Coronary artery (tissue), 2 donors: ENCODE measurements at places on chromosomes 6 and 20.
A peak's percentile ranks its signal among the peaks of the same experiment; 100 is the strongest.

GRCh38 chr20:45970646-45971424, 1.2 kb downstream of the ZNF335 start:
- DNase-seq: no peak

GRCh38 chr6:115602466-115602865, 458.2 kb downstream of the FRK start:
- no peak for DNase-seq

DNA sequence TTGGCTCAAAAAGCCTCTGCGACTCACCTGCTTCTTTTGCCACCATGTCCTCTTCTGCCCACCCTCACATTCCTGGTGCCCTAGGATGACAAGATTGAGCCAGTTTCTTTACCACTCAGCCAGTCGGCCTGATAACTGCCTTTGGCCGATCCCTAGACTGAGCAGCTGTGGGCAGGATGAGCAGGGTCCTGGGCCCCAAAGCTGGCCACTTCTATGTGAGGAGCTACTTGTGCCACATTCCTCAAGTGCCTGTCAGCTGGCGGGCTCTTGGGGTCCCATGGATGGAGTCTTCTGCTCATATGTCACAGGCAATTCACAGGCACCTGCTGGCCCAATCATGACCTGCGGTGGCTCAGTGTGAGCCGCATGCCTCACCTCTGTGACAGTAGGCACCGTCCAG, 16.5 kb downstream of the DYNLRB1 start:
- DNase-seq: no peak

GRCh38 chr6:28673787-28674671, 148.3 kb downstream of the GPX5 start:
- no peak for DNase-seq

DNA sequence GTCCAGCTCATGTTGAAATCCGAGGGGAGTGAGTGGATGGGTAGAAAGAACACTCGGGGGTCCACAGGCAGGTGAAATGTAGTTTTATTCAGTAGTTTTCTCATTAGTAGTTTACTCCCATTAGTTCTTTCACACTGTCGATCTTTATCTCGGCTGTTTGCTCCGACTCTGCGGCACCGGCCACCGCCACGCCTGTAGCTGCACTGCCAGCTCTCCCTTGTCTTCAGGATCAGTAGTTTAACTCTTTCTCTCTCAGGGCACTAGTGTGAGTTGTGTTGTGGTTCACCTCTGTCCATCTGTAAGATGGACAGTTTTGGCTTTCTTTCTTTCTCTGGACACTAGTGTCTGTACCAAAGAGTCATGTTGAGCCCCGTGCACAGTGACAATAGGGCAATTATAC, 195.7 kb downstream of the LMBRD1 start:
- DNase-seq: no peak

- no peak for DNase-seq
Measured at GRCh38 chr6:3322366-3322890, 63.7 kb downstream of the PSMG4 start.

DNA sequence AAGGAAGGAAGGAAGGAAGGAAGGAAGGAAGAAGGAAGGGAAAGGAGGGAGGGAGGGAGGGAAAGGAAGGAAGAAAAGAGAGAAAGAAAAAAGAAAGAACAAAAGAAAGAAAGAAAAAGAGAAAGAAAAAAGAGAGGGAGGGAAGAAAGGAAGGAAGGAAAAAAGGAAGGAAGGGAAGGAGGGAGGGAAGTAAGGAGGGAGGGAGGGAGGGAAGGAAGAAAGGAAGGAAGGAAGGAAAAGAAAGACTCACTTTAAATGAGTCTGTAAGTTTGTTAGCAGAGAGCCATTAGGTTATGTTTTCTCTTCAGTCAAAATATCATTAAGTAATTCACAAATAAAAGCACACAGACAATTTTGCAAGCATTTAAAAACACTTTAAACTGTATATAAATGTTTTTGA, 44.0 kb upstream of the SASH1 start:
- no peak for DNase-seq

DNA sequence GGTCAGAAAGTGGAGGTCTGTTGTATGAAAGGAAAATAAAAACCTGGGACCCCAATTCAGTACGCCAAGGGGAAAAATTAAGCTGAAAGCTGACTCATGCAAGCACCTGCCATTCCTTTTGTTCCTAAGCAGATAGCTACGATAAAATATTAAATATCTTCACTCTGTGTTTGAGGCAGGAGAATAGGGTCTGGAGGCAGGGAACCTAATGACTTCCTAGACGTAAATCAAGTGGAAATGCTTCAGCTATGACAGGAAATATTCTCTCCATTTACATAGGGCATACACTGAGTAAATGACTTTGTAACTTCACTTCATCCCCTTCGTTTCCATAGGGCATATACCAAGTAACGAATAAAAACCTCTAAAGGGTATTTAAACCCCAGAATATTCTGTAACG, 41.0 kb upstream of the IFNGR1 start:
- no peak for DNase-seq

- DNase-seq: no peak
Measured at GRCh38 chr20:53847837-53848170, 222.6 kb downstream of the BCAS1 start.

DNA sequence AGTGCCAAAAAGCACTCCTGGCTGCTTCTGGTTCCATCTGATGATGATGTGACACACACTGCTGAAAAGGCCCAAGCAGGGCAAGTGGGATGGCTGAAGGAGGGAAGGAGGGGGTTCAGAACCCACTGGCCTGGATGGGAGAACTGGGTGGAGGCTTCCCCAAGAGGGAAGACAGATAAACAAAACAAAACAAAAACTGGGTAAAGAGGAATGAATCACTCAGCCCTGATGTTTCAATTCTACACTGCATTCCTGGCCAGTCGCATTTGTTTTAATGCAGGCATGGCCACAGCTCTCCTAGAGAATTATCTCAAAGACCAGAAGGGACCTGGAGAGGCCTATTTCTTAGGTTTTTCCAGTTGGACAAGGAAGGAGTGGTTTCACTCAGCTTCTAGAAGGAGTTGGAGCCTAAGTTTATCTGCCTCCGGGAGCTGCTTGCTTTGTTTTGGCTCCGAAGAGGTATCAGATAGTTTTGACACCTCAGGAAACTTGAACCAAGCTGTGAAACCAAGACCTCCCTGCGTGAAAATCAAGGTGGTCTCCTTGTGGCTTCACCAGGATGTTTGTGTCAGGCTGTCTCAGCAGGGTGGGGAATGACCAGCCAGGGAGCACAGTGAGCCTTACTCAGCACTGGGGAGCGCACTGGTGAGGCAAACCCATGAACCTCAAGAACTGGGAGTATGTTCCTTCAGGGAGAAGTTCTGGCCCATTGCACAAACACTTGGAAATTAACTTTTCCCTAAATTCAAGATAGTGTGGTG, 16.1 kb downstream of the TTPAL start:
- no peak for DNase-seq

DNA sequence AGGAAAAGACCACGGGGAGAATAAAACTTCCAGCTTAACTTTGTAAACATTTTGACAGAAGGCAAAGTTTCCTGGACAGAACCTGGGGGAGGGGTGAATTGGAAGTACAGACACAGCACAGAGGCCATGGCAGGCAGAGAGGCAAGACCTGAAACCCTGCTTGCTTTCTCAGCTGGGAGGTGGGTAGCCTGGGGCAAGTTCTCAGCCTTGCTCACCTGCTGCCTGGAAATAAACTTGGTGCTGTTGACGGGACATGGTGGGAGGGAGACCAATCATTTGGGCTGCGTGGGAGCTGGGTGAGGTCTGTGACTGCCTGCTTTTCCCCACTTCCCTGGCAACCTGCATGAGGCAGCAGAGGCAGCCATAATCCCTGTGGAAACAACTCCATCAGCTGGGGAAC, 221.3 kb downstream of the MOXD1 start:
- DNase-seq: no peak

GRCh38 chr6:121143476-121143875, 190.8 kb downstream of the TBC1D32 start:
- DNase-seq: no peak

DNA sequence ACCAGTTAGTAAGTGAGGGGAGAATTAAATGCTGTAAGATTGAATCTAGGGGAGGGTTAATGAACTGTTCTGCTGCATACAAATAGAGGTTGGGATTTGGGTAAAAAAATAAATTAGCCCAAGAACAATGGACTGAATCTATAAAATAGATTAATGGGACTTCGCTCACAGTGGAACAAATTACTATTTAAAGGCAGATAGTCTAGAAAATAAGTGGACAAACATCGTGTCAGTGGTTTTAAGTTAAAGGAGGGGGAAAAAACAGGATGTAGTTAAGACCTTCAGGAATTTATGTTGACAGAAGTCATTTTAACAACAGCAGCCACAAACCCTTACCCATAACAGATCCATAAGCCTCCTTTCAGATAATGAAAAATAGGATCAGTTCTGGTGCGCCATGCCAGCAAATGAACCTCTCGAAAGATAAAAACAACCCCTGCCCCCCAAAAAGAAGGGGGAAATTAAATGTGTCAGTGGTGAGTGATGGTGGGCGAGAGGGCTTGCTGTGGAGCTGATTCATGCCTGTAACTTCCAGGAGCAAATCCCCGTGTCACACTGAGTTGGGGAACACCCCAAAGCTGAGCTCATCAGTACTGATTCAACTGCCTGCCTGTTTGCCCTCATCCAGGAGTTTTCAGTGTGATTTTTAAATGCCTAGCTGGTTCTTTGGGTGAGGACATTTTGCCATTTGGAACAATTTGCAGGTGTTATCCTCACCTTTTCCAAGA, 86.8 kb downstream of the PPP1R14C start:
- DNase-seq: no peak

DNA sequence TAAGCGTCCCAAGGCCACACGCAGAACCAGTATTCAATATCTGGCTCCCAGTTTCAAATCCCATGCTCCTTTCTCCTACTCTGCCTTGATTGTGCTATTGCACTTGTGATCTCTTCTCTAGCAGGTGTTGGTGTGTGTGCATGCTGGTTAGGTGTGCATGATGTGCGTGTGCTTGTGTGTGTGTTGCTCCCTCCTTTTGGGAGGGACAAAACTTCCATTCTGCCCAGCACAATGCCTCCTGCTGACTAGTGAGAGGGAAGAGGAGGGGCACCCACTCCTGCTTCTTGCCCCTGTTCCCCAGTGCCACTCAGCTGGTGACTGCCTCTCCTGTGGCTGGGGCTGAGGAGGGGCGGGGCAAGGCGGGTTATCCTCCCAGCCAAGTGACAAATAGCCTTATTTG, 19.7 kb downstream of the CD40 start:
- no peak for DNase-seq

DNA sequence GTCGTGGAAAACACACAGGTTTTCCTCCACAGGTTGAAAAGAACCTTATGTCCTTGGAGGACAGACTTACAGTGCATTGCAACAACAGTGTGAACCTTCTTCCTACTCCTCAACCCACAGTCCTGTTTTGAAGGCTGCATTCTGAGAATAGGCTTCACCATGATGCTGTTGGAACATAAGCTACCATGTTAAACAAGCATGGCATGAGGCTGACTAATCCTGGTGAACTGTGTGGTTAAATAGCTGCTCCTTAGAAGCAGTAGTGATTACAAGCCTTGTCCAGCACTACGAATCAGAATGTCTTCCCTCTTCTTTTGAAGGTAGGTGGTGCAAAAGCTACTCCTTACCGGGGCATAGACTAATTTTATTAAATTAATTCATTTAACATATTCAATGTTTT, 368.5 kb upstream of the EPHA7 start:
- no peak for DNase-seq

DNA sequence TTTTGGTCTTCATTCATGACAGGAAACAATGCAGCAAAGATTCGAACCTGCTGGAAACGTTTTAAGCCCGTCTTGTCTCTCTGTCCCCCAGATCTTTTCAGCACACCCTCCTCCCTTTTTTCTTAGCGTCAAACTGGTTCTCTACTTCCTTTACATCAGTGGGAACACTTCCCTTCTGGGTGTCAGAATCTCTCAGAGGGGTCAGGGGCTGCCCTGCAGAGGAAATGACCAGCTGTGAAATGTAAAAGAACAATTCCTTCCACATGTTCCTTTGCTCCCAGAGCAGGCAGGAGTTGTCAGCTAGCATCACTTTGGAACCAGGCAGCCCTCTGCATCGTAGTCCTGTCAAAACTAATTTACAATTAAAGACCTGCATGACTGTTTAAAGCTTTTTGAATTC, 619.0 kb downstream of the TFAP2A start:
- no peak for DNase-seq

DNA sequence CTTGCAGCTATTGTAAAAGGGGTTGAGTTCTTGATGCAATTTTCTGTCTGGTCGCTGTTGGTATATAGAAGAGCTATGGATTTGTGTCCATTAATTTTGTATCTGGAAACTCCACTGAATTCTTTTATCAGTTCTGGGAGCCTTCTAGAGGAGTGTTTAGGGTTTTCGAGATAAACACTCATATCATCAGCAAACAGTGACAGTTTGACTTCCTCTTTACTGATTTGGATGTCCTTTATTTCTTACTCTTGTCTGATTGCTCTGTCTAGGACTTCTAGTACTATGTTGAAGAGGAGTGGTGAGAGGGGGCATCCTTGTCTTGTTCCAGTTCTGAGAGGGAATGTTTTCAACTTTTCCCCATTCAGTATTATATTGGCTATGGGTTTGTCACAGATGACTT, 120.8 kb upstream of the SSTR4 start:
- no peak for DNase-seq

DNA sequence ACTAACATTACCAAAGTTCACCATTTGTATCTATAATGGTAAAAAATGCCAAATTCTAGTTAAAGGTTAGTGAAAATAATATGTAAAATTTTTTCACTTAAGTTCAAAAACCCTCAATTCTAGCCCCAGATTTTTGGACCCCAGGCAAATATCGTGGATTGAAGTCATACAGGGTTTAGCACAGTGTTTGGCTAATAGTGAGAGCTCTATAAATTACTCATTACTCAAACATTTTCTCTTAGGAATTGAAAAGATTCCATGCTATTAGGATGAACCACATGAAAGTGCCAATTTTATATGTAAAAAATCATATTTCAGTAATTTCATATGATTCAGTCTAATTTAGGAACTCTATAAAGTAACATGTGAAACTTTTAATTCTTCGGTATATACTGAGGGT, 170.3 kb upstream of the PREP start:
- DNase-seq: no peak

DNA sequence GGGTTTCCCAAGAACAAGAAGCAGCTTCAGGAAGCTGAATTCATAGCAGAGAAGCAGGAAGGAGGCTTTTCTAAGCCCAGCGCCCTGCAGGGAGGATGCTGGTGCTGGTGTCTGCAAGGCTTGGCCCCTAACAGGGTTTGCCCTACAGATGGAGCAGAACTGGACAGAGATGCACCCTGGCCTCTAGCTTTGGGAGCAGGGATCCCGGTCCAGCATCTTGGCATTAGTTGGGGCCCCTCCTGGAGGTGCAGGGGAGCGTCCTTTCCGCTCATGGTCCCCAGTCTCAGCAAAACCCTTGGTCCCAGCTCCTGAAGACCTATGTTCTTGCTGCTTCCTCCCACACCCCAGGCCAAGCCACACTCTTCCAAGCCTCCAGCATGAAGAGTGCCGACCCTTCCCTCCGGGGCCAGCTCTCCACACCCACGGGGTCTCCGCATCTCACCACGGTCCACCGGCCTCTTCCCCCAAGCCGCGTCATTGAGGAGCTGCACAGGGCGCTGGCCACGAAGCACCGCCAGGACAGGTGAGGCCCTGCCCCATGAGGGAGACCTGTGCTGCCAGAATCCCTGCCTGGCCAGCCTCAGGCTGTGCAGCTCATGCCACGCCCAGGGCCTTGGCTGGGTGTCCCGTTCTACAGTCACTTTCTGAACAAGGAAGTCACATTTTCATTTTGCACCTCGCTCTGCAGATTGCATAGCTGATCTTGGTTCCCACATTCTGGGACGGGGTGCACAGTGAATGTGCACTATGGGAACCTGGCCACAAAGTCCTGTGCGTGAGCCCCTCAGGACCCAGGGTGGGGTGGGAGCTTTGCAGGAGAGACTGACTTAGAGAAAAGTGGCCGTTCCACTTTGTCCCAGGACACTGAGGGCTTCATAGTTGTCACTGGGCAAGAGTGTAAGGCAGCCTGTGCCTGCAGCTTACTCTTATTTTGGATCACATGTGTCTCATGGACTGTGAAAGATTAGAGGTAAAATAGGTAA, 160.2 kb downstream of the SYCP2 start:
- DNase-seq: peak; percentile 61
